Osteocyte (in vitro differentiated cells): ENCODE measurements at places on chromosomes 11 and 22. TPM values are rescaled to one million over a fixed set of nuclear protein-coding genes. Genes with fewer than 3 reads are reported as not detected.

Gene C22orf31
- not detected in 2 replicates for total RNA-seq

Gene MB
- not detected in 2 replicates for total RNA-seq

Gene CTSC
- 1.3 and 2.1 TPM in 2 replicates for total RNA-seq

Gene APOC3
- not detected in 2 replicates for total RNA-seq

Gene BUD13
- 13.1 and 15.2 TPM in 2 replicates for total RNA-seq

Gene BATF2
- total RNA-seq: not detected in 2 replicates

Gene EHF
- not detected in 2 replicates for total RNA-seq

DNA sequence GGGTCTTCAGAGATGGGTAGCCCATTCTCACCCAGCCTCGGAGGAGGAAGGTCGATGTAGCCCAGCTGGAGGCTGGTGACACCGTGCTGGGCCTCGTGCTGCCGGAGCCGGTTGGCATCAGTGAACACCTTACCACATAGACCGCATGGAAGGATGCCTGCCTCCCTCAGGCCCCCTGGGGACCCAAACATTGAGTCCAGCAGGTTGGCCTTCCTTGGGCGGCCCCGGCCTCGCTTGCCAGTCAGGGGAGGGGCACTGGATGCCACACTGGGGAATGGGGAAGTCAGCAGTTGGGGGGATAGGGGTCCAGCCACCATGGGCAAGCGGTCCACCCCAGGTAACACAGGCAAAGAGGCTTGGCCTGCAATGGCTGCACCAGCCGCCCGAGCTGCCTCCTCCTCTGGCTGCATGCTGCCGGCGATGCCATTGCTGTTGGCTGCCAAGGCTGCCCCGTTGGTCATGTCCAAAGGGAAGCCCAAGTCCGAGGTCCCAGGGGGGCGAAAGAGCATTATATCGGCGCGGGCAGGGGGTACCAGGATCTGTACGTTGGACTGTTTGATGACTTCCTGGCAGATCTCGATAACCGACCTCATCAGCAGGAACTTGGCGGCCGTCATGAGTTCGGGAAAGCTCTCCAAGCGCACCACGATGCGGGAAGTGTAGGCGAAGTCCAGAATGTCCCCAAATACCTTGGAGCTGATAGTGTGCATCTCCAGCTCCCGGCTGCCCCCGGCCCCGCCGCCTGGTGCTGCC, 1.4 kb downstream of the PATZ1 start:
- no peak for DNase-seq
- H3K27me3 ChIP-seq: no peaks in the 10 kb centered on the region
- H3K27ac ChIP-seq: peak overlapping the region; percentile 75
- H3K4me1 ChIP-seq: peaks cover 54% of the 10 kb centered on the region
- H3K4me3 ChIP-seq: peak overlapping the region; percentile 74
- H3K36me3 ChIP-seq: peaks cover 16% of the 10 kb centered on the region

DNA sequence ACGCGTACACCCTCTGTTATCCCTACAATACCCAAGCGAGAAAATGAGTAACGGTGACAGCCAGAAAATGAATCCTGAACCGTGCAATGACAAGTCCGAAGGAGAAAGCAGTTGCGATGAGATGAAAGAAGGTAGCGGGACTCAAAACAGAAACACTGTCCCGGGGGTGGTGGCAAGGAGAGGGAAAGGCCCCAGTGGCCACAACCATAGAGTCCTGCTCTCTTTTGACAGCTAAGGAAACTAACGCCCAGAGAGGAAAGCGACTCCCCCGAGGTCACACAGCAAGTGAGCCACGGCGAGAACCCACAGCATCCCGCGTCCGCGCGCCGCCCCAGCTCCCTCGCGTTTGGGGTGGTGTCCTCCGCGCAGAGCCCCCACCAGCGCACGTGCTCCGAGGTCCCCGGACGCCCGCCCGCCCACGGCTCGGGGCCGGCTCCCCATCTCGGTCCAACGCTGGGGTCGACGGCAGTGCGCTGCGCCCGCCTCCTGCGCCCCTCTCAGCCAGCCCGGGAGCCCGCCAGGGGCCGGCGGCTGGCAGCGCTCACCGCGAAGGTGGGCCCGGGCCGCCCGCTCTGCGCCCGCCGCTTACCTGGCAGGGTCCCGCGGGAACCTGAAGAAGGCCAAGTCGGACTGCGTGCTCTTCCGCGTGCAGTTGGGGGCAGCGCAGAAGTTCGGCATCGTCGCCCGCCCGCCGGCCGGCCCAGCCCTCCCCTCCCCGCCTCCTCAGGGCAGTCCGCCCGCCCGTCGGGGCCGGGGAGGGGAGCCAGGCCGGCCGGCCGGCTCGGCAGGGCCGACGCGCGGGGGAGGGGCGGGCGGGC, 564 bp downstream of the THAP12 start:
- H3K27me3 ChIP-seq: no peaks in the 10 kb centered on the region
- DNase-seq: no peak
- peaks cover 27% of the 10 kb centered on the region for H3K4me1 ChIP-seq
- H3K27ac ChIP-seq: peak overlapping the region; percentile 63
- peak overlapping the region; percentile 94 for H3K4me3 ChIP-seq
- no peaks in the 10 kb centered on the region for H3K36me3 ChIP-seq

DNA sequence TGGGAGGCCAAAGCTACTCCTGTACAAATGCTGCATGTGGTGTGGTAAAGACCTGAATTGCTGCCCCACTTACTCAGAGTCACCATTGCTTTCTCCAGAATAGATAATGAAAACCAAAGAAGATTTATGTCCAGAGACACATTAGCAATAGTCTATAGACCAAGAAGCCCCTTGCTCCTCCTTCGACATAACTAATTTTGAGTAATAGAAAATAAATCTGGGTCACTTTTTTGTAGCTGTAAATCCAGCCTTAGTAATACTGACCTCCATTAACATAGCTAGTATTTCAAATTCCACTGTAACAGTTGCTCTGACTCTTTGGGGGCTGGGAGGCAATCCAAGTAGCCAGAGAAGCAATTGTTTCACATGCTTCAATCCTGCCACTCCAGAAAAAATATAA, 145.9 kb downstream of the MAML2 start:
- H3K4me1 ChIP-seq: peaks cover 84% of the 10 kb centered on the region
- H3K27me3 ChIP-seq: no peaks in the 10 kb centered on the region

GRCh38 chr22:44031158-44031952, 7.3 kb downstream of the PARVB start:
- no peak overlapping the region for H3K4me3 ChIP-seq
- no peaks in the 10 kb centered on the region for H3K27me3 ChIP-seq
- no peak for DNase-seq
- H3K27ac ChIP-seq: no peak overlapping the region
- H3K36me3 ChIP-seq: no peaks in the 10 kb centered on the region

DNA sequence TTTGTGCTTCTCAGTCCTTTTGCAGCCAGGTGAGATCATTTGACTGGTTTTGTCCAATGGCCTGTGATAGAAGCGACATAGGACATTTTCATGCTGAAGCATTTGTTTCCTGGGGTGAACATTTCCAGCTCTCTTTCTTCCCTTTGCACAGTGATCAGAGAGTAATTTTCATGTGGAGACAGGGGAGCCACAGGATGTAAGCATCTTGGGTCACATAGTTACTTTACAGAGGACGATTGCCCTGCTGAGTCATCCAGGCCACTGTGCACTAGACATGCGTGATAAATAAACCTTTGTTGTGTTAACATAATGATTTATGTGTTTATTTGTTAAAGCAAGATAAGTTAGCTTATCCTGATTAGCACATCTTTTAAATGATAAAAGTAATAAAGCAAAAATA, 263.5 kb upstream of the CCDC179 start:
- no peak overlapping the region for H3K27ac ChIP-seq
- peaks cover 3% of the 10 kb centered on the region for H3K4me1 ChIP-seq
- no peaks in the 10 kb centered on the region for H3K36me3 ChIP-seq
- no peak overlapping the region for H3K4me3 ChIP-seq
- no peaks in the 10 kb centered on the region for H3K27me3 ChIP-seq
- no peak for DNase-seq

DNA sequence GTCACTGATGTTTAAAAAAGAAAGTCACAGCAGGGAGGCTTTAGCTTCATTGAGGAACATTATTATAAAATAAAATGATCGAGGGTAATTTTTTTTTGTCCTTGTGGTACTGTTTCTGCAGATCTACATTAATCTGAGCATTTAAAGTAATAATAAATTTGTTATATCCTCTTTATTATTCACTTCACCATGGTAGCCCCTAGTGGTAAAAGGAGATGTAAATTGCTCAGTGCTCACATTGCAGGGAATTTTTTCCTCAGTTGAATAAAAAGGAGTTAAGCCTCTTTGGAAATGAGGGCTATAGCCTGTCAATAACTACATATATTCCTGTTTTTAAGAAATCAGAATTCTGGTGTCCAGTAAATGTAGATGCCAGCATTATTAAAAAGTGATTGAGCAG, 99.7 kb upstream of the VPREB1 start:
- no peaks in the 10 kb centered on the region for H3K4me1 ChIP-seq
- no peak overlapping the region for H3K4me3 ChIP-seq
- DNase-seq: no peak

DNA sequence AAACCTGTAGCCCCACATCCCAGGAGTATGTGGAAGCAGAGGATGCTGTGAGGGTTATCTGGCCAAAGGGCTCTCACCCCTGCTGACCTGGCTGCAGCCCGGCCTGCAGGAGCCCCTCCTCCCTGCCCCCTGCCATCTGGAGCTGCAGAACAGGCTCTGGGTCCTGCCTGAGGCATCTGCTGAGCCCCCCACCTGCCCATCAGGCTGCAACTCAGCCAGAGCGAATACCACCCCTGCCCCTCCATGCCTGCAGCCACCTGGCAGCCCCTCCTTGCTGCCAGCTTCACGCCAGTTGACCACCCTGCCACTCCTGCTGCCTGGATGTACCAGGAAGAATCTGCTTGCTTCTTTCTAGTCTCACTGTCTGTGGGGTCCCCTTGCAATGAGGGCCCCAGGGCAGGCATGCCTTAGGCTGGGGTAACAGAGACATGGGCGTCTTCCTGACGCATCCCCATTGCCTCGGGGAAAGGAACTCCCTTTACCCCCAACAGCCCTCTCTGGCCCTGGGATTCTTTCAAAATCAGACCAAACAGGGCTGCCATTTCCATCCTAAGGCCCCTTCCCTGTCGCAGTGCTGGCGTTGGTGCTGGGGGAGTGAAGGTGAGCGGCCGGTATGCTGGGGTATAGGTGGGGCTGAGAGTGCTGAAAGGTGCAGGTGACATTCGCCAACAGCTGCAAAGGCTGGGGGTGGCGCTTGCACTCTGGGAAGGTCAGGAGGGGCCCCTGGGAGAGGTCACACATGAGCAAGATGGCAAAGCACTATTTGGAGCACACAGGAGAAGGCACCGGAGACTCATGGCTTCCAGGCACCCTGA, 1334.6 kb downstream of the TBC1D22A start:
- no peak for DNase-seq
- H3K4me3 ChIP-seq: no peak overlapping the region
- H3K36me3 ChIP-seq: no peaks in the 10 kb centered on the region
- no peak overlapping the region for H3K27ac ChIP-seq

- DNase-seq: no peak
- H3K27me3 ChIP-seq: no peaks in the 10 kb centered on the region
- H3K27ac ChIP-seq: peak overlapping the region; percentile 96
- H3K4me3 ChIP-seq: no peak overlapping the region
Measured at GRCh38 chr11:131924001-131924400, 553.6 kb downstream of the NTM start.

DNA sequence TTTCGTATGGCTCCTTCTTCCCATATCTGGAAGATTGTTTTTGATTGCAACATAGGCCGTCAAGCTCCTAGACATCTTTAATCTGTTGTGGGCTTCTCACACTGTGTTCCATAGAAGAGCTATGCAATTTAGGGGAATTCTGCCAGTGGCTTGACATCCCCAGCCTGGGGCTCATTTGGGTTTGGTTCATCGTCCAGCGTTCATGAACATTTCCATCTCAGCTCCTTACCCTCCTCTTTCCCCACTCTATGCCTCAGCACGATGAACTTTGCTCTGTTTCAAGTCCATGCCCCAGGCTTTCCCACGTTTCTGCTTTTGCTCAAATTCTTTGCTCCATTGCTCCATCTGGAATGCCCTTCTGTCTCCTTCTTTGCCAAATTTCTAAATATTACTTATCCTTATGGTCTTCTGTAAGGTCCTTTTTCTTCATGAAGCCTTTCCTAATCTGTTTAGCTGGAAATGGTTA, 26.1 kb upstream of the CLMP start:
- no peak for DNase-seq
- peaks cover 12% of the 10 kb centered on the region for H3K4me1 ChIP-seq
- H3K36me3 ChIP-seq: no peaks in the 10 kb centered on the region
- peaks cover 12% of the 10 kb centered on the region for H3K27me3 ChIP-seq
- H3K4me3 ChIP-seq: no peak overlapping the region

DNA sequence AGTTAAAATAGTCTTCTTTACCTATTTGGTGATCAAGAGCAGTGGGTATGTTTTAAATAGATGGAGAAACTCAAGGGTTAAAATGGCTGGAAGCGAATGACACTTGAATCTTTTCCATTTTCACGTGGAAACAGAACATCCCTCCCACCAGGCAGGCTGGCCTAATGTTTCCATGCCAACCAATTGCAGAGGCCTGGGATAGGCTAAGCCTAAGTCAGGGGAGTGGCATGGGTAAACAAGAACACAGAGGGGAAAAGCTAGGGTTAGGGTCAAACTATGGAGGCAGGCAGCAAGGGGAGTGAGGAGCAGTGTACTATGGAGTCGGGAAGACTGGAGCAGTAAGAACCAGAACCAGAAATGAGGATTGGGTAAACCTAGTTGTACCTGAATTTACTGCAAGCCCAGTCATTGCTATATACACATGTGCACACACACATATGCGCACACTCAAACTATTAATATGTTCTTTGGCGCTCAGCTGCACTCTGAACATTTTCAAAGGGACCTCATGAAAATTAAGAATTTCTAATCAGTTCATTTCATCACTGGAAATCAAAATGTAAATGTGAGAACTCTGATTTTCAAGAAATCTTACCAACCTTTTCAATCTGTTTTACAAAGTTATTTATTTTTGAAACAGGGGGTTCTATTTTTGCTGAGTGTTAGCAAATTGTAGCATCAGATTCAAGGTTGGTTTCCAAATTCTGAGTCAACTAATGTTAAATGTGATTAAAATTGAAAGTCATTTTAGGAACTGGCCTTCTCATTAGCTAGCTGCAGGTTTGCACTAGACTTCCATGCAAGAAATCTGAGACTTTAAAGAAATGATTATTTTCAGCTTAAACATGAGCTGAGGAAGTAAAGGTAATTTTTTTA, 327.0 kb upstream of the CCDC90B start:
- H3K27ac ChIP-seq: no peak overlapping the region
- no peak overlapping the region for H3K4me3 ChIP-seq

DNA sequence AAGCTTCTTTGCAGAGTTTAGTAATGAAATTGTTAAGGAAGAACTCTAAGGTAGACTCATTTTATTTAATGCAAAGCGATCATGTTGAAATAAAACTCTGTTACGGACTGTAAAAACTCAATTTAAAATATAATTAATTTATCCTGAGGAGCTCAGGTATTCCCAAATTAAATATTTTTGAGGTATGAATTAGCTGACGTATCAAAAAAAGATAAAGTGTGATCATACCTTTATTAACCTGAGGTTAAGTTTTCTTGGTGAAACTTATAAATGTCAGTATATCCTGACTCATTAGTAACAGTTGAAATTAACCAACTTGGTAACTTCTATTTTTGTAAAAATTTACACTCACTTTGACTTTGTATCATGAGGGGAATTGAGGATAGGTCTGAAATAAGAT, 130.4 kb downstream of the PAX6 start:
- peaks cover 8% of the 10 kb centered on the region for H3K36me3 ChIP-seq
- peaks cover 10% of the 10 kb centered on the region for H3K4me1 ChIP-seq
- peaks cover 6% of the 10 kb centered on the region for H3K27me3 ChIP-seq
- no peak overlapping the region for H3K27ac ChIP-seq
- no peak overlapping the region for H3K4me3 ChIP-seq
- DNase-seq: no peak
